ENCODE measurements at places on chromosomes 5 and 9. TPM values are rescaled to one million over a fixed set of nuclear protein-coding genes. Genes with fewer than 3 reads are reported as not detected.

DNA sequence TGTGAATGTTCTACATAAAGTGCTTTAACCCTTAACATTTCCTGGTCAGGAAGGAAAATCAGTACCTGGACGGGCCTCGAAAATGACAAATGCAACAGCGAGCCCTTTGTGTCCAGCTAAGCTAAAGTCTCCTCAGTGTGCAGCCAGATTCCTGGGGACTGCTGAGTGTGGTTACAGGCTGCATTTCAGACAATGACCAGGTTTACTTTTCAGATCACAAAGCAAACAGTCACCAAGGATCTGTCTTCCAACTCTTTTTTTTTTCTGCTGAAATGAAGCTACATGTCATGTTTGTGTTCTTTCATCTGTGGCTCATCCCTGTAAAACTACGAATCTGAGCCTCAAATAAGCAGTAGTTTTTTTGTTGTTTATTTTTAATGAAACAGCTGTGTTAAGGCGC lies 20.8 kb downstream of the SLC46A2 start:
- no peaks in the 10 kb centered on the region for H3K27me3 ChIP-seq
- no peak overlapping the region for H3K27ac ChIP-seq
- H3K4me3 ChIP-seq, result no peak overlapping the region
- DNase-seq, result no peak
- peaks cover 34% of the 10 kb centered on the region for H3K36me3 ChIP-seq

- no peak for DNase-seq
- H3K4me1 ChIP-seq, result no peaks in the 10 kb centered on the region
- H3K36me3 ChIP-seq, result no peaks in the 10 kb centered on the region
Measured at GRCh38 chr9:107049046-107049802, 186.3 kb downstream of the ZNF462 start.

GRCh38 chr5:154189256-154189818 lies 1.2 kb upstream of the GALNT10 start:
- H3K36me3 ChIP-seq, result peaks cover 6% of the 10 kb centered on the region
- peaks cover 7% of the 10 kb centered on the region for H3K4me1 ChIP-seq
- no peak for DNase-seq
- H3K27me3 ChIP-seq, result peaks cover 5% of the 10 kb centered on the region
- peak overlapping the region; percentile 76 for H3K4me3 ChIP-seq

- no peak overlapping the region for H3K27ac ChIP-seq
- H3K4me3 ChIP-seq, result no peak overlapping the region
- H3K27me3 ChIP-seq, result peaks cover 52% of the 10 kb centered on the region
- H3K36me3 ChIP-seq, result no peaks in the 10 kb centered on the region
- peaks cover 8% of the 10 kb centered on the region for H3K4me1 ChIP-seq
Measured at GRCh38 chr9:137439158-137439714, 1.9 kb downstream of the ENTPD8 start.

DNA sequence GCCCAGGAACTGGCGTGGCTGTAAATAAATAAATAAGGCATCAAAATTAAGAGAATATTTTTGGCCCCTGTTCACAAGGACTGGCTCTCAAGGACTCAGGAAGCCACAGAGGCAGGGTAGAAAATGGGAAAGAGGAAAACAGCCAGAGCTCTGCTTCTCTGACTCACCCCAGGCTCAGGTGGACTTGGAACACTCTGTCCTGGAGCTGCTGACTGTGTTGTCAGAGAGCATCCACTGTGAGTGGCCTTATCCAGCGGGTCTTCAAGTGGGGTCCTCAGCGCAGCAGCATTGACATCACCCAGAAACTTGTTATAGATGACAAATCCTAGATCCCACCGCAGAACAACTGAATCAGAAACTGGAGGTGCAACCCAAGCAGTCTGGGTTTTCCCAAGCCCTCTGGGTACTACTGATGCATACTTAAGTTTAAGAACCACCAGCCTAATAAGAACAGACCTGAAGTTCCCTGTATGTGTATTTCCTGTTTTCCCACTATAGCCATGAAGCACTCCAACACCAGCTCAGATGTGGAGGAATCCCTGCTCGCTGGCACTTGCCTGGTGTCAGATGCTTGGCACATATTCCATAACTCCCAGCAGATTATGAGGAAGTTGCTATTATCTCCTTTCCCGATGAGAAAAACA lies 20.5 kb downstream of the ADRA1B start:
- H3K27ac ChIP-seq, result no peak overlapping the region
- H3K27me3 ChIP-seq, result peaks cover 25% of the 10 kb centered on the region
- DNase-seq, result no peak

DNA sequence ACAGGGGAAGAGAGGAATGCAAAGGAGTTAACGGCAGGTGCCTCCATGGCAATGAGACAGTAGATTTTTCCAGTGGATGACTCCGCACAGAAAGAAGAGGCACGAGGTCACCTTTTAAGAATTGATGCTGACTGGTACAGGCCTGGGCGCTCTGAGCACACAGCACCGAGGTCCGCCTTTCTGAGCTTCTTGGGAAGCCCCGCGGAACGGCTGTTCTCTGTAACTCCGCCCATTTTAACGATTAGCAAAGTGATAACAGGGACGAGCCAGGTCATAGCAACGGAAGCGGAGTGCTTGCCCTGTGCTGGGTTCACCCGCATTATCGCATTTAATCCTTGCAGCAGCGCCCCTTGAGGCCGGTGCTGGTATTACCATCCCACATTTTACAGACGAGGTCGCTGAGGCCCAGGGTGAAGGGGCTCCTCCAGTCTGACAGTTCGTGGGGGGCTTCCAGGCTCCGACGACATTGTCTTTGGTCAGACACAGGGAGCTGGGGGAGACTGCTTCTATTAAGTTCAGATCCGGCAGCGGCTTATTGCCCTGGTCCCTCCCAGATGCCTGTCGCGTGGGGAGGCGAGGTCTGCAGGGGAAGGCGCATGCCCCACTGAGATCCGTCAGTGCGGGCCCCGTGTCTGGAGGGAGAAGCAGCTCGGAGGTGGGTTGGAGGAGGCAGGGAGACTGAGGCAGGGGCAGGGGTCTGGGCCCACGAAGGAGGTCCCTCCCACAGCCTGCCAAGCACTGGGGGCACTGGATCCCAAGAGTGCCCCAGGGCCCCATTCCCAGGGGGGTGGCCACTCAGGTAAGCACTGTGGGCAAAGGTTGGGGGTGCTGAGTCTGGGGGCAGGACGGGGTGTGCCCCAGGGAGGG lies 22.3 kb upstream of the HMCN2 start:
- H3K36me3 ChIP-seq, result no peaks in the 10 kb centered on the region
- DNase-seq, result peak; percentile 78
- H3K4me3 ChIP-seq, result no peak overlapping the region
- H3K27ac ChIP-seq, result no peak overlapping the region
- no peaks in the 10 kb centered on the region for H3K27me3 ChIP-seq
- peaks cover 3% of the 10 kb centered on the region for H3K4me1 ChIP-seq

- H3K4me1 ChIP-seq, result no peaks in the 10 kb centered on the region
- H3K36me3 ChIP-seq, result no peaks in the 10 kb centered on the region
- H3K4me3 ChIP-seq, result no peak overlapping the region
- DNase-seq, result no peak
- H3K27me3 ChIP-seq, result no peaks in the 10 kb centered on the region
Measured at GRCh38 chr5:153513156-153513555, 22.7 kb downstream of the GRIA1 start.

DNA sequence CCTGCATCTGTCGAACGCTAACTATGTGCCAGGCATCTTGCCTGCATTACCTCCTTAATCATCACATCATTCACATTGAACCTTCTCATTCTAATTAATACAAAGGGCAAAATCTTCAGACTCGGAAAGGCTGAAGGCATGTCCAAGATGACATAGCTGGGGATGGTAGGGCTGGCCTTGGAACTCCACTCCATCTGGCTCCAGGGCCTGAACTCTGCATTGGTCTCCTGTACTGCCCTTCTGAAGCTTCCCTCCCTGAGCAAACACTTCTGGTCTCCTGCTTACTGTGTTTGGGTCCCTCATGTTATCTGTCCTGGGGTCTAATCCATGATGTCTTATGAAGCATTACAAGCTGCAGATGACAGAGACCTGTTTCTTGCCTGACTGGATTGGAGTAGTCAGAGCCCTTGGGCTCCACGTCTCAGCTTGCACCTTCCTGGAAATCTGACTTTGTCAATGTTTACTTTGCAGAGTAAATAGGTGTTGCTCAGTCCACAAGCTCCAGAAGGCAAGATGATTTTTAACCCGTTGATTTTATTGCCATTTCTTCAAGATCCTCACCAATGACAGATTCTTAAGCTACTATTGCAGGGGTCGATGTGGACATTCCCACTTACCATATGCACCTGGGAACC lies 106.1 kb downstream of the GALNT10 start:
- H3K27me3 ChIP-seq, result no peaks in the 10 kb centered on the region
- peaks cover 9% of the 10 kb centered on the region for H3K36me3 ChIP-seq
- no peaks in the 10 kb centered on the region for H3K4me1 ChIP-seq
- no peak overlapping the region for H3K27ac ChIP-seq
- no peak overlapping the region for H3K4me3 ChIP-seq

DNA sequence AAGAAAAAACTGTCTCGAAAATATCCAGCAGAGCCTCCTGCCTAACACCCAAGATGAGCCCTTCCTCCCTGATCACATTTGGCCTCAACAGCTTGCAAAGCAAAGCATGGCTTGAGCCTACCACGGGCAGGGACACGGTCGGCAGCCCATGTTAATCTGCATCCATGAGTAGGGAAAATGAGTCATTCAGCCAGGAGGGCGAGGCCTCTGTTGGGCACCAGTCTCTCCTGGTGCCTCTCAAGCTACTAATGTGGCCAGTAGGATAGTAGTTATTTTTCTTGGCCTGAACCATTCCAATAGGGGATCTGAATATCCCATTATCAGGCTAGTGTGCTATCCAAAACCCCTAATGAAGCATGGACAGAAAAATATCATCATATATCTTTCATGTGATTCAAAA lies 43.0 kb upstream of the SHB start:
- DNase-seq, result no peak
- H3K4me1 ChIP-seq, result no peaks in the 10 kb centered on the region
- no peak overlapping the region for H3K27ac ChIP-seq
- no peak overlapping the region for H3K4me3 ChIP-seq
- no peaks in the 10 kb centered on the region for H3K36me3 ChIP-seq

DNA sequence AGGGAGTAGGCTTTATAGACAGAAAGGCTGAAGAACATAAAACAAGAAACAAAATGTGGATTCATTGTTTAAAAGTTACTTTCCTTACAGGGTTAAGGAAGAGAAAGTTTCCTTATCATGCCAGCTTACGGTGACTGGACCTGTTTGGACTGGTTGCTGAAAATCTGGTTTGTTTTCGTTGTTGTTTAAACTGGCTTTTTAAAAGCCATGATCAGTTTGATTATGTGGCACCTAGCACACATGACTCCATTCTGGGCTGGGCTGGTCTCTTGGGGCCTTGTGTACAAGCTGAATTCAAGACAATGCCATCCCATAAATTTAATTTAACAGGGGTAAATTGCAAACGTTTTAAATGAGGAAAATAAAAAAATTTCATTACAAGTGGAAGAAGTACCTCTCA lies 18.4 kb upstream of the ZNF474 start:
- H3K27me3 ChIP-seq, result no peaks in the 10 kb centered on the region
- DNase-seq, result no peak
- no peak overlapping the region for H3K4me3 ChIP-seq
- no peaks in the 10 kb centered on the region for H3K4me1 ChIP-seq

DNA sequence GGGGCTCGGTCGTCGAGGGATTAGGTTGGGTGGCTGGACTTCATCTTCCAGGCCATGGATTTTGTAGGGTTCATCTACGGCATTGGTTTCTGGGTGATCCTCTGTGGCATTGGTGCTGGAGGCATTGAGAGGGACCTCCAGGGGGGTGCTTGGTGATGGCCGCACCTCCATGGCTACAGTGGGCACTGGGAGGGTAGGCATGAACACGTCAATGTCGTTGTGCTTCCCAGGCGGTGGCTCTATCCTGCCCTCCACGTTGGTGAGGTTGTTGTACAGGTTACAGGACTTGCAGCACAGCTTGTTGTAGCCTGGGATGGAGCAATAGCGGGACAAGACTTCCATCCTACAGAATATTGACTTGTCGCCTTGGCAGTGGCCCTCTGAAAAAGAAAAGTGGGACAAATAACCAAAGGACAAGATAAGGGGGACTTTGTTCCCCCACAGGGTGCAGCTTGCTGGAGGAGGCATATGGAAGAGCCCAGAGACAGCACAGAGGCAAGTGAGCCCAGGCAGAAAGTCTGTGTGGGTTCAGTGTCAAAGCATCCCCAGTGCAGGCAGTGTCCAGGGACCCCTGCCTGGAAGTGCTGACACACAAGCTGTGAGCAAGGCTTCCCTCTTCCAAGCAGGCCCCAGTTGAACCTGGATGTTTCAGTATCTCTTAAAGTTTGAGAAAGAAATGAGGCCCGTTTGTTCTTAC lies 53.9 kb downstream of the ZNF354C start:
- H3K36me3 ChIP-seq, result no peaks in the 10 kb centered on the region
- H3K4me1 ChIP-seq, result no peaks in the 10 kb centered on the region
- peaks cover 9% of the 10 kb centered on the region for H3K27me3 ChIP-seq
- no peak for DNase-seq
- H3K27ac ChIP-seq, result no peak overlapping the region
- H3K4me3 ChIP-seq, result no peak overlapping the region

GRCh38 chr9:122056484-122056883 lies 36.6 kb downstream of the TTLL11 start:
- H3K27ac ChIP-seq, result no peak overlapping the region
- no peaks in the 10 kb centered on the region for H3K27me3 ChIP-seq
- H3K4me1 ChIP-seq, result no peaks in the 10 kb centered on the region

- H3K4me1 ChIP-seq, result no peaks in the 10 kb centered on the region
- H3K27ac ChIP-seq, result no peak overlapping the region
- no peaks in the 10 kb centered on the region for H3K27me3 ChIP-seq
- no peaks in the 10 kb centered on the region for H3K36me3 ChIP-seq
Measured at GRCh38 chr5:103293719-103294118, 35.2 kb downstream of the MACIR start.

- no peak overlapping the region for H3K27ac ChIP-seq
- no peaks in the 10 kb centered on the region for H3K4me1 ChIP-seq
- H3K4me3 ChIP-seq, result no peak overlapping the region
Measured at GRCh38 chr9:121852651-121853616, 201.5 kb downstream of the DAB2IP start.

- DNase-seq, result no peak
- no peaks in the 10 kb centered on the region for H3K4me1 ChIP-seq
- no peak overlapping the region for H3K27ac ChIP-seq
- H3K27me3 ChIP-seq, result no peaks in the 10 kb centered on the region
- no peak overlapping the region for H3K4me3 ChIP-seq
- peaks cover 14% of the 10 kb centered on the region for H3K36me3 ChIP-seq
Measured at GRCh38 chr5:6742081-6742758, 29.0 kb downstream of the TENT4A start.

DNA sequence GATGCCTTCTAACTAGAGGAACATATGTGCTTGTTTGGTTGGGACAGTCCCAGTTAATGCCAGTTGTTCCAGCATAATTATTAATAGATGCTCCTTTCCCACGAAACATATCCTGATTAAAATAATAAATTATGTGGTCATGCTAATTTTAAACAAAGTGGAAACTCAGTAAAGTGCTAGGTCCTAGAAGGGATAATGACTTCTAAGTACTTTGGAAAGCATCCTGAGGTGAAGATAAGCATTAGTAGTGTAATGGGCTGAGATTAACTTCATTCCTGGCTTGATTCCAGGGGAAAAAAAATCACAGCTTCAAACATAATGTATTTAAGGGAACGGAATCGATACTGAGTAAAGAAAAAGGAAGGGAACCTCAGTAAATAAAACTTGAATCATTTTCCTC lies 213.7 kb upstream of the SNX2 start:
- no peaks in the 10 kb centered on the region for H3K4me1 ChIP-seq
- no peak overlapping the region for H3K4me3 ChIP-seq
- no peaks in the 10 kb centered on the region for H3K36me3 ChIP-seq

Gene TMEM174
- total RNA-seq, result not detected

Gene SHOC1
- not detected for total RNA-seq

Gene MSMP
- not detected for total RNA-seq

Gene PRRC1
- 38.9 TPM for total RNA-seq

Gene ERAP2
- 40.4 TPM for total RNA-seq

Gene LAMC3
- 0.35 TPM for total RNA-seq

Gene FOXD4
- total RNA-seq, result 0.16 TPM

Gene TLX3
- not detected for total RNA-seq
